ENCODE measurements at places on chromosomes 6 and 20. TPM values are rescaled to one million over a fixed set of nuclear protein-coding genes. Genes with fewer than 3 reads are reported as not detected.

HLA-DQB2 gene
- total RNA-seq: not detected

ANGPT4 gene
- not detected for total RNA-seq

FNDC1 gene
- total RNA-seq: 0.23 TPM

PRKN gene
- total RNA-seq: 0.46 TPM

MANEA gene
- 20.1 TPM for total RNA-seq

- H3K4me1 ChIP-seq: no peaks in the 10 kb centered on the region
- H3K27ac ChIP-seq: no peak overlapping the region
- DNase-seq: no peak
These were observed 293.2 kb downstream of the BTBD9 start for GRCh38 chr6:38346291-38347079.

DNA sequence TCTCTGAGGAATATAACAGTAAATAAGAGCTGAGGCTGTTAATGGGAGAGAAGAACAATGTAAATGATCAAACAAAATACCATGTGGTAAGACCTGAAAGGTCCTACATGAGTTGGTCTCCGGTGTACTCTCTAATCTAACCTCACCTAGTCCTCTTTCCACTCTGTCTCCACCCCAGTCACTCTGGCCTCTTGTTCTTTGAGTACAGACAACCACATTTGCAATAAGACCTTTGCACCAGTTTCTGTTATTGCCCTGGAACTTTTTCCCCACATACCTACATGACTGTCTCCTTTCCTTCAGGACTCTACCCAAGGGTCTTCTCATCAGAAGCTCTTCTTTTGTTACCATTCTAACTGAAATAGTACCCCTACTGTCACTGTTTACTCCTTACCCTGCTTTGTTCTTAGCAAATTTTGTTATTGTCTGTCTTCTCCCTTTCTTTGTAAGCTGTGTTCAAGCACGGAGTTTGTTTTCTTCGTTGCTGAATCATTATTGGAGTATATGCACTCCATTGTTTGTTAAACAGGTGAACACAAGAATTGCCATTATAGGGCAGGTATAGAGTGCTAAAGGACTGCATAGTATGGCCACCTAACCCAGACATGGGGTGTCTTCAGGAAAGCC lies 37.3 kb downstream of the MAPK14 start:
- no peaks in the 10 kb centered on the region for H3K27me3 ChIP-seq
- H3K4me1 ChIP-seq: no peaks in the 10 kb centered on the region
- H3K36me3 ChIP-seq: peaks cover 4% of the 10 kb centered on the region
- H3K27ac ChIP-seq: no peak overlapping the region
- no peak for DNase-seq

DNA sequence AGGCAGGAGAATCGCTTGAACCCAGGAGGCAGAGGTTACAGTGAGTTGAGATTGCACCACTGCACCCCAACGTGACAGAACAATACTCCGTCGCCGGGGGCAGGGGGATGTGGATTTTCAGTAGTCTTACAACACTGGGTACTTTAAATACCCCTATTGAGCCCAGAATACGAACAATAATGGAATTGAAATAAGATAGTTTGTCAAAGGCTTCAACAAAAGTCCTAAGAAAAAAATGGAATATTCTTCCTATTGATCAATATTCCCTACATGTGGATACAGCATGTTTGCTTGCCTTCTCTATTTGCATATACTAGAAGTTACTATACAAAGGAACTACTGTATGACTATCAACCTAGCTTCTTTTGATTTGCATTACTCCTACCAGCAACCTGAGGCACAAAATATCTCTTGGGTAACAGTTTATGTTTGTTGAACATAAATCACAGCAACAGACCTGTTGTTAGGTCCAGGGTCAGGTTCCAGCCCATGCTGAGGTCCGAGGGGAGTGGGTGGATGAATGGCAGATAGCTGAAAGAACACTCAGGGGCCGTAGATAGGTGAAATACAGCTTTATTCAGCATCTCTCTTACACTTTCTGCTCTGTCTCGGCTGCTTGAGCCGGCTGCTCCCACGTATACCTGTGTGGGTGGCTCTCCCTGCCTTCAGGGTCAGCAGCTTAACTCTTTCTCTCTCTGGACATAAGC lies 23.8 kb downstream of the MAN1A1 start:
- H3K27me3 ChIP-seq: no peaks in the 10 kb centered on the region
- no peaks in the 10 kb centered on the region for H3K4me1 ChIP-seq
- no peaks in the 10 kb centered on the region for H3K36me3 ChIP-seq

DNA sequence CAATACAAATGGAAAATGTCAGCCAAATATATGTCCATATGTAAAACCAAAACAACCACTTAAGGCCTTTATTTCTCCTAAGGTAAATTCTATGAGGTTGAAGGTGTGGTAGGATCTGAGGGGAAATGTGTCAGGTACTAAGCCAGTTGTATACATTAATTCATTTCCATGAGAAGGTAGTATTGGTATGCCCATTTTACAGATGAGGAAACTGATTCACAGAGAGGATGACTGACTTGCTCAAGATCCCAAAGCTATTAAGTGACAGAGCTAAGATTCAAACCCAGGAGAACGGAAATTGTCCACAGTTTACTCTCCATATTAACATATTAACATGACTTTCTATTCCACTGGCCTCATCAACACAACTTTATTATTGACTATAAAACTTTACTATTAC lies 64.1 kb upstream of the MAP7 start:
- H3K4me3 ChIP-seq: no peak overlapping the region
- H3K27ac ChIP-seq: no peak overlapping the region
- H3K4me1 ChIP-seq: peaks cover 15% of the 10 kb centered on the region
- DNase-seq: no peak
- no peaks in the 10 kb centered on the region for H3K36me3 ChIP-seq
- no peaks in the 10 kb centered on the region for H3K27me3 ChIP-seq

DNA sequence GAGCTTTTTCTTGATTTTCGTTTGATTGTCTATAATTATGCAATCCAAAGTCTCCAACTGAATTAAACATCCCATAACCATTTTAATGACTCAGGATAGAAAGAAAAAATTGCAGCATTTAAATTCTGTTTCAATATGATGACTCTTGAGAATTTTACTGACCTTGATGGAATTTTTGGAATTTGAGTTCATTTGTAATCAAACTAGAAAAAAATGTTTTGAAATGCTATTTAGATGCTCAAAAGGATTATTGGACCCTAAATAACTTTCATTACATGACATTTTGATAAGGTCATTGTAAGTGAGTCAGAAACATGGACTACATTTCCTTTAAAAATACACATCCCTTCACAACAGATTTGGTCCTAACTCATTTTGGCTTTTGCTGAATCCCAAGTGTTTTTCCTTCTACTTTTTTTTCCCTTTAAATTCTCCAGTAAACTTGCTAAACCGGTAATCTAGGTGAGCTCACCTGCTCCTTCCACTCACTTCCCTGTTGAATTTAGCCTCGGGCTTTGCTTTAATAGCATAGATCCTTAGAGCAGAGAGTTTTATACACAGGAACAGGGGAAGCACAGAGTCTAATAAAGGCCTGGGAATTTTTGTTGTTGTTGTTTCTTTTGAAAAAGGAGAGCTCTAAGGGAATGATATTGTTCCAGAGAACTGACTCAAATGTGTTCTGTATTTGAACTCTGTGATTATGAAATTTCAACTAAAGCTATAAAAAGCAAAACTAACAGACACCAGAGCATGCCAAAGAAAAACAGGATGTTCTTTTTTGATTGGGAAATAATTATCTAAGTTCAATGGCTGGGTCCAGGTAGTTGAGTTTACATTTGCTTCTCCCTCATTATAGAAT lies 1088.2 kb upstream of the CITED2 start:
- H3K4me3 ChIP-seq: no peak overlapping the region
- no peaks in the 10 kb centered on the region for H3K27me3 ChIP-seq
- H3K4me1 ChIP-seq: peaks cover 2% of the 10 kb centered on the region
- H3K36me3 ChIP-seq: no peaks in the 10 kb centered on the region
- H3K27ac ChIP-seq: peak overlapping the region; percentile 55

DNA sequence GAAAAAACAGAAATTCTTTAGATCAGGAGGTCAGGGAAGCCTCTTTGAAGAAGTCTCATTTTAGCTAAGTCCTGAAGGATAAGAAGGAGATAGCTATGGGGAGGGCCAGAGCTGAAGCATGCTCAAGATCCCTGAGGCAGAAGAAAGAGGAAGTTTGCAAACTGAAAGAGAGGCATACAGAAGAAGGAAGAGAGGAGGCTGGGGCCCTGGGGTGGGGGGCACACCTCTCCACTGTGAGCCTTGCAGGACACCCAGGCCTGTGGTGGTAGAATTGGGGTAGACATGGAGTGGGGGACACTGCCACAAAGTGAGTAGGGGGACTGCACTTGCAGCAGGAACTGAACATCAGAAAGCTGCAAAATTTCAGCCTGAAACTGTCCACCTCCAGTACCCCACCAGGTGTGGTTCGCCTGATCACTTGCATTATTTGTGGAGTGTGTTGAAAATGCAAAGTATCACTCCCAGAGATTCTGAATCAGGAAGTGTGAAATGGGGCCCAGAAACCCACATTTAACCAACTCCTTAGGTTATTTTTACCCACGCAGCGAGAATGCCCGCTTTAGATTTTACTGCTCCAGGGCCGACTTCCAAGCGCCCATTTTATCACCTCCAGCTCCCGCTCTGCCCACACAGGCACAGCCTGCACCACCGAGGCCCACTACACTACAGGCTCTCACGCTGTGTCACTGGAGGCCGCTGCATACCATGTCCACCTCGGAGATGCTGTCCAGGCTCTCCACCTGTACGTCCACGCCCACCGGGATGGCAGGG lies 44.0 kb downstream of the GABRR2 start:
- H3K4me3 ChIP-seq: no peak overlapping the region
- no peaks in the 10 kb centered on the region for H3K27me3 ChIP-seq

DNA sequence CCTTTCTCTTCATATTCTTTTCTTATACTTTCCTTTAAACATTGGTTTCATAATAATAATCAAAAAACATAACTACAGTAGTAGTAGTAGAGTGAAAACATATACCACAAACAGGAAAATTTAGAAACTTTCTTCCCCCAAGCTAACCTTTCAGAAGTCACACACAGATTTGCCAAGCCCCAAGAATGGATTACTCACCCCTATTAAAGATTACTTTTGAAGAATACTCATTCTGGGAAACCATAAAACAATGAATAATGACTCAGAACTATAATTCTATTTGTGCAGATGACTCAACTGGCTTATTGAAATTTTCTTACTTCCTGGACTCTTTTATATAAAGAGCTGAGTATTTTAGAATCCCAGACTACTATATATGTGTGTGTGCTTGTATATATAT lies 119.4 kb upstream of the GJE1 start:
- H3K4me3 ChIP-seq: no peak overlapping the region
- H3K27ac ChIP-seq: peak overlapping the region; percentile 35
- no peak for DNase-seq
- H3K4me1 ChIP-seq: peaks cover 41% of the 10 kb centered on the region
- no peaks in the 10 kb centered on the region for H3K27me3 ChIP-seq

DNA sequence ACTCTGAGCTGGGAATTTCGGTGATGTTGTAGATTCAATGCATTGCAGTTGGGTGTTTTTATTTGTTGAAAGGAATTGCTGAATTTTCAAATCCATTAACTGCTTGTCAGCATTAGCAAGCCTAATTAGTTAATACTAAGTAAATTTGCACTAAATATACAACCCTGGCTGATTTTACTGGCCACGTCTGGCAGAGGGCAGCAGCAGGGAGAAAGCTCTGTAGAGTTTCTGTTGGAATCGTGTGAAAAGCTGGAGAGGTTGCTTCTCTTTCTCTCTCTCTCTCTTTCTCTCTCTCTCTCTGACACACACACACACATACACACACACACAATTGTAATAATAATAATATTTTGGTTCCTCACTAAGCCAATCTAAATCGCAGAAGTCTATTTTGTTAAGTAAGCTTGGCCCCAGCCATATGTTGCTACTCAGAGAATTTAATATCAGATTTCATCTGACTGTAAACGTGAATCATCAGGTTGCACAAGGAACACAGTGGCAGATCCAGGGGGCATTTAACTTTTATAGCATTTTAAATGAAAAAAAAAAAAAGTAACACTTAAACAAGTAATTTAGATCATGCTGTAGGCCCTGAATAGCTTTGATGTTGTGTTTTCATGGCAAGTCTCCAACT lies 289.5 kb downstream of the ESR1 start:
- no peak overlapping the region for H3K4me3 ChIP-seq
- H3K36me3 ChIP-seq: no peaks in the 10 kb centered on the region
- H3K27ac ChIP-seq: no peak overlapping the region
- DNase-seq: no peak

DNA sequence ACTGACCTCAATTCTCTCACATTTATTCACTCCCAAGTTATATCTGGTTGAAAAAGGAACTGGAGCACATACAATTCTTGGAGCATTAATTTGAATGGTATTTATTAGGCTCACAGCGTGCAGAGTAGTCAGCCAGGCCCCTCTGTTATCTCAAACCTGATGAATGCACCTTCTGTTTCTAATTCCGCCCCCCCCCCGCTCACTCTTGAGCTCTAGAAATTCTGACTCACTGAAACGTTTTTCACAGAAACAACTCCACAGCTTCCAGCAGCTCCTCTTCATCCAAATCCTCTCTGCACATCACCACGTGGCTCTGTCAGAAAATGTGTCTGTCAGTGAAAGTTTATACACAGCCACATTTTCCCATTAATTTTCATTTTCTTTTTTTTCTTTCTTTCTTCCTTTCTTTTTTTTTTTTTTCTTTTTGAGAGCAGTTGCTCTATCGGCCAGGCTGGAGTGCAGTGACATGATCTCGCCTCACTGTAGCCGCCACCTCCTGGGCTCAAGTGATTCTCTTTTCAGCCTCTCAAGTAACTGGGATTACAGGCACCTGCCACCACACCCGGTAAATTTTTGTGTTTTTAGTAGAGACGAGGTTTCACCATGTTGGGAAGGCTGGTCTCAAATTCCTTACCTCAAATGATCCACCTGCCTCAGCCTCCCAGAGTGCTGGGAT lies 109.4 kb downstream of the TBXT start:
- H3K27ac ChIP-seq: no peak overlapping the region
- DNase-seq: no peak
- no peaks in the 10 kb centered on the region for H3K36me3 ChIP-seq
- no peaks in the 10 kb centered on the region for H3K4me1 ChIP-seq
- 0 out of 2 replicates have a peak, but pooled peaks cover 2% of the 10 kb centered on the region for H3K27me3 ChIP-seq
- H3K4me3 ChIP-seq: no peak overlapping the region

DNA sequence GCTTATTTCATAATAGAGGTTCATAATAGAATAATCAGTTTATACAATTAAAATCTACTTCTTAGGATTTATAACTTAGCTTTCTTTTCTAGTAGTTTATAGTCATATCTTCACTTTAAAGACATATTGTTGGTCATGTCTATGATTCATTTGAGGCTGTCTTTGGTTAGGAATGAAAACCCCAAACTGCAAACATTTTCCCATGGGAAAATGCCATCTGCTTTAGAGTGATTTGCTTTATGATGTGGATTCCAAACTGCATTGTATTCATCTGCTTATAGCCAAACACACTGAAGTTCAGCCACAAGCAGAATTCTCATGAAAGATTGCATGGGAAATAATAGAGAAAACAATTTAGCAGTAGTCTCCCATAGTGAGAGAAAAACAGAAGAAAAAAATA lies 128.0 kb downstream of the RFPL4B start:
- no peaks in the 10 kb centered on the region for H3K36me3 ChIP-seq
- H3K4me1 ChIP-seq: no peaks in the 10 kb centered on the region
- no peak overlapping the region for H3K4me3 ChIP-seq
- no peak for DNase-seq
- H3K27me3 ChIP-seq: no peaks in the 10 kb centered on the region
- no peak overlapping the region for H3K27ac ChIP-seq

GRCh38 chr20:51369503-51369902 lies 173.0 kb downstream of the NFATC2 start:
- DNase-seq: no peak
- no peaks in the 10 kb centered on the region for H3K27me3 ChIP-seq
